Calu3 (cell line): ENCODE measurements at places on chromosomes 6 and 20. TPM values are rescaled to one million over a fixed set of nuclear protein-coding genes. Genes with fewer than 3 reads are reported as not detected.

ZBTB22 gene
- 22.6 and 26.4 TPM in 2 replicates for total RNA-seq

DNA sequence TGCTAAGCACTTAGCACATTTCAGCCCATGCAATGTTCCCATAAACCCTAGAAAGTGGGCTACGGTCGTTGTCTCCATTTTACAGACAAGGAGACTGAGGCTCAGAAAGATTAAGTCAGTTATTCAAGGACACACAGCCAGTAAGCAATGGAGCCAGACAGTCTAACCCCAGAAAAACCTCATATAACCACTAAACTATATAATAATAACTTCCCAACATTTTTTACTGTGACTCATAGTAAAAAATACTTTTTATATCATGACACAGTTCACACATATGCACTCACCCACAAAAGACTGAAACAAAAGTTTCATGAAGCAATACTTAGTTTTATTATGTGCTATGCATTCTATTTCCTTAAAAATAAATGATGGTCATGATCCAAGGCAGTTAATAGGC lies 66.2 kb upstream of the EYA2 start:
- H3K36me3 ChIP-seq = no peaks in the 10 kb centered on the region
- H3K4me1 ChIP-seq = no peaks in the 10 kb centered on the region
- no peak overlapping the region for H3K27ac ChIP-seq
- peaks cover 28% of the 10 kb centered on the region for H3K27me3 ChIP-seq
- H3K4me3 ChIP-seq = no peak overlapping the region
- no peak for DNase-seq

DNA sequence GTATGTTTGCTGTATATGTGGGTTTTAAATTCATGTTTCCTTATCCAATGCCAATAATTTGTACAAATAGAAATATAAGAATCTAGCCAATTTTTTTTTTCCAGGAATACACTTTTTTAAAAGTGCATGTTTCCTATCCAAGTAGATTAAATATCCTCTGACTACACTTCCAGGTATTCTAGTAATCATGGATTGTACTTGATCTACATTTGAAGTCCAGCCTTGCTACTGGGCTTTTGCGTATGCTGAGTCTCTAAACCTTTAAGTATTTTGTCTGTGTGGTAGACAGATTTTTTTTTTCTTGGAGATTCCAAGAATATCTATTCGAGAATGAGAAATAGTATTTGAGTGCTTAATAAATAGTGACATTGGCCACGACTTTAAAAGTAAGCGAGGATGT lies 188.3 kb downstream of the SASH1 start:
- peaks cover 3% of the 10 kb centered on the region for H3K36me3 ChIP-seq
- no peak overlapping the region for H3K4me3 ChIP-seq
- no peaks in the 10 kb centered on the region for H3K27me3 ChIP-seq

DNA sequence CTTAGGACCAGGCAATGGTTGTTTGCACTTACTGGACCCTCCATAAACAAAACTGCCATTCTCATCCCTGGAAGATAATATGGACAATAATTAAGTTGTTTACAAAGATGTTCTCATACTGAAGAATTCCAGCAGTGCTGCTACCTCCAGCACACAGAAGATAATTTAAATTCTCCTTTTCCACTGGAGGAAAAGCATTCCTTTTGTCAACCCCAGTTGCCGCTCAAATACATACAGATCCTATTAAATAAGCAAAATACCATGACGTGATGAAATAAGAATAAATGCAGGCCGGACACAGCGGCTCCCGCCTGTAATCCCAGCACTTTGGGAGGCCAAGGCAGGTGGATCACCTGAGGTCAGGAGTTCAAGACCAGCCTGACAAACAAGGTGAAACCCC lies 54.5 kb upstream of the IPCEF1 start:
- H3K4me3 ChIP-seq = no peak overlapping the region
- no peaks in the 10 kb centered on the region for H3K36me3 ChIP-seq
- H3K27me3 ChIP-seq = no peaks in the 10 kb centered on the region
- DNase-seq = no peak
